NK-92 treated with Interleukin-12 subunit alpha and Interleukin-12 subunit beta, amount 100 ng/mL, for 24 hours (cell line): ENCODE measurements at places on chromosomes 5 and 9.

GRCh38 chr9:31137176-31138160, 1247.0 kb upstream of the ACO1 start:
- DNase-seq: no peak

DNA sequence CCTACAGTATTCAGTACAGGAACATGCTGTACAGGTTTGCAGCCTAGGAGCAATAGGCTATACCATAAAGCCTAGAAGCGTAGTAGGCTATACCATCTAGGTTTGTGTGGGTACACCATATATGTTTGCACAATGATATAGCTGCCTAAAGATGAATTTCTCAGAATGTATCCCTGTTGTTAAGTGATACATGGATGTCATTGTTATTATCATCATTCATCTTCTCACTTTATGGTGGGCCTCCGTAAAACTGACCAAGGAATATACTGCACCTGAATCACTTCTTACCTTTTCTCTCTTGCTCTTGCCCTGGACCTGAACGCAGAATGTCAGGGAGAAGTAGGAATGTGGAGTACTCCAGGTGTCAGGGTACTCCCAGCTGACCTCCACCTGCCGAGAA, 11.8 kb downstream of the IL12B start:
- no peak for DNase-seq

DNA sequence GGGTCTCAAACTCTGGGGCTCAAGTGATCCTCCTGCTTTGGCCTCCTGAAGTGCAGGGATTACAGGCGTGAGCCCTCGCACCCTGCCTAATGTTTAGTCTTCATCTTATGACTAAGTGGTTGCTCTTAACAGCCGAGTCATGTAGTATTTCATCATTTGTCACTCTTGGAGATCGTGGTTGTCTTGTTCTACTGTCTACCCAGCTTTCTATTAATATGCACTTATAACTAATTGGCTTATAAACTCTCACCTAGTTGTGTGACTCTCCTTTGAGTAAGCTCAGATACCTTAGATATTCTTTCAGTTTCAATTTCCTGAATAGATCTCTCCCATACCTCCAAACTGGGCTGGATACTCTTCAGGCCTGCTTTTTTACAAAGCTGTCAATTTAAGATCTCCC, 19.9 kb downstream of the SLC44A1 start:
- DNase-seq: peak; percentile 18

- no peak for DNase-seq
These were observed 43.6 kb downstream of the ERGIC1 start for GRCh38 chr5:172877466-172878260.

DNA sequence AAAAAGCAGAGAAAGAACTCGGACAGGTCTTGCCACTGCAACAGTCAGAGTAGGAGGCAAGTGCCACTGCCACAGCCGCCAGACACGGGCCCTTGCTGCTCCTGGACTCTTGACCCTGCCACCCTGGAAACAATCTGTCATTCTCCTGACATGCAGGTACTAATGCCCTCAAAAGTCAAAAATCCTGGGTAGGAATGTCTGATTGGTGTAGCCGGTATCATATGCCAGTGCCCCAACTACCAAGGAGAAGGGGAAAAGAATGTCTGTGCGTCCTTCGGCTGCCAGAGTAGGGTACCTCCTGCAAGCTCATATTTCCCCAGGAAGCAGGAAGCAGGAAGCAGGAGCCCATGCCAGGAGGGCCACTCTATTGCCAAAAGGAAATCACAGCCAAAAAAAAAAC, 30.5 kb upstream of the F2RL1 start:
- DNase-seq: no peak

GRCh38 chr5:179764056-179764455, 29.7 kb upstream of the LTC4S start:
- no peak for DNase-seq

GRCh38 chr5:137190441-137190840, 308.7 kb downstream of the SPOCK1 start:
- no peak for DNase-seq

- no peak for DNase-seq
These were observed 1888.2 kb downstream of the EFNA5 start for GRCh38 chr5:105782501-105782900.

DNA sequence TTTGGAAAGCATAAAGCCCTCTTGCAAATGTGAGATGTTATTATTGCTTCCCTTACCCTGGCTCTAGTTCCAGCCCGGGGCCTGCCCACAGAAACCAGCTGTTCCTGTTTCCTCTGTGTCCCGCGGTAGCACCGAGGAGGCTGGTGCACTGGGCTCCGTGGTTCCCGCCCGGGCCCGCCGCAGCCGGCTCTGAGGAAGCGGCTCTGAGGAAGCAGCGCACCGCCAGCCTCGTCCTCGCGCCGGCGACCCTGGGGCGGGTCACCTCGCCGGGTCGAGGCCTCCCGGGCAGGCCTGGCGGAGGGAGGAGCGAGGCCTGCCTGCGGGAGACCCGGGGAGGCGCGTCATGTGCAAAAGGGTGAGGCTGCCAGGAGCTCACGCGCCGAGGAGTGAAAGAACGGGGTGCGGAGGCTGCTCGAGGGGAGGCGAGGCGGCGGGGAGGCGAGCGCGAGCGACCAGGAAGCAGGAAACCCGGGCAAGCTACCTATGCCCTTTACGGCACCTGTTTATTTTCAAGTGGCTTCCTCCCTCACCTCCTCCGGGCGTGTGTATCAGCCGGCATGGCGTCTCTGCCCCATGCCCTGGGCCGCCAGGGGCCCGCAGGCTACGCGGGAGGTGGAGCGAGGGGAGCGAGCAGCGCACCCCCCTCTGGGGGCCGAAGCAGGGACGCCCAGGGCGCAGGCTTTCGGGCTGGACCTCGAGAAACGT, 61.3 kb upstream of the MEGF10 start:
- DNase-seq: no peak

DNA sequence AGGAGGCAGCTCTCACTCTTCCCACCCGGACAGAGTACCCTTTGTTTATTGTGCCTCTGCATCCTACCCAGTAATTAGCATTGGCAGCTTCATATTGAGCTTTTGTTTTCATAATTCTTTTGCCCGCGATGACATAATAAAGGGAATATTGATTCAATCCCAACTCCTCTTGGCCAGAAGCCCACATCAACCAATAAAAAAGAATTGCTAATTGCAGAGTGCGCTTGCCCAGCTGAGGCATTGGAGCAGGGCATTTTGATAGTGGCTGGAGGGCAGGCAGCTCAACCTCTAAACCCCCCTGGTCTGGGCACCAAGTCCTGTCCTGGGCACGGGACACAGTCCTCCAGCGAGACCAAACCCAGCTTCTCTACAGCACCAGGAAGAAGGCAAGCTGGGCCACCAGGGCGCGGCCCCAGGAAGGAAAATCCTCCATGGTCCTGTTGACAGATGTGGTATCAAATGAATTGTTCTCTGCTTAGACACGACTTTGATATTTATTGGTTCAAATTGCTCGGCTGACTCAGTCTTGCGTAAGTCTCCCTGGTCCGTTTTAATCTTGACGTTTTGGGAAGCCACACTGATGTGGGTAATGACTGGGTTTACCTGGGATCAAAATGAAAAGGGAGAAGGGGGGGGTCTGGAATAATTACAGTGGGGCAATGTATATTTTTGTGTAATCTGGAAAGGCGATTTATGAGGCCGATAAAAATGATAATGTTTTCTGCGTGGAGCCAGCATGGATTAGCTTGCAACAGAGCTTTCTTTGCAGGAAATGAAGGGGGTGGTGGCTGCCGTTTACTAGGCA, 220.7 kb upstream of the MSX2 start:
- no peak for DNase-seq

GRCh38 chr5:149474198-149474597, 77.0 kb downstream of the CSNK1A1 start:
- no peak for DNase-seq

- no peak for DNase-seq
These were observed 63.4 kb downstream of the DIRAS2 start for GRCh38 chr9:90579181-90579580.

DNA sequence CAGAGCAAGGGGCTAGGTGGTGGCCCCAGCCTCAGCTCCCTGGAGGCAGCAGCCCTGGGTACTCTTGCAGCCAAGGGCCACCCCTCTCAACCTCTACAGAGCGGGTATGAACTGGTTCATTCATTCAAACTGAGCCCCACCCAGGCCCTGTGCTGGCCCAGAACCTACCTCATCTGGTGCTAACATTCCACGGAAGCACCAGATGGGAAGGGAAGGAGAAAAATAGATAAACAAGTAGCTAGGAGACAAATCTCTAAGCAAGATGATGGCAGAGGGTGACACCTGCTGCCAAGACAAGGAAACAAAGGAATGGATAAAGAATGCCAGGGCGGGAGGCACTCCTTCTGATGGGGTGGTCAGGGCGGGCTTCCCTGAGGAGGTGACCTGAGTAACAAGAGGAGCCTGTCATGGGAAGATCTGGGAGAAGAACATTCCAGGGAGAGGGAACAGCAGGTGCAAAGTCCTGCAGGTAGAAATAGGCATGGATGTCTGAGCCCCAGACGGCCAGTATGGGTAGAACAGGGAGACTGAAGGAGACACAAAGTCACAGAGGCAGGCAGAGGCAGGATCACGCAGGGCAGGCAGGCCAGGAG, 6.1 kb downstream of the ST6GALNAC4 start:
- no peak for DNase-seq

DNA sequence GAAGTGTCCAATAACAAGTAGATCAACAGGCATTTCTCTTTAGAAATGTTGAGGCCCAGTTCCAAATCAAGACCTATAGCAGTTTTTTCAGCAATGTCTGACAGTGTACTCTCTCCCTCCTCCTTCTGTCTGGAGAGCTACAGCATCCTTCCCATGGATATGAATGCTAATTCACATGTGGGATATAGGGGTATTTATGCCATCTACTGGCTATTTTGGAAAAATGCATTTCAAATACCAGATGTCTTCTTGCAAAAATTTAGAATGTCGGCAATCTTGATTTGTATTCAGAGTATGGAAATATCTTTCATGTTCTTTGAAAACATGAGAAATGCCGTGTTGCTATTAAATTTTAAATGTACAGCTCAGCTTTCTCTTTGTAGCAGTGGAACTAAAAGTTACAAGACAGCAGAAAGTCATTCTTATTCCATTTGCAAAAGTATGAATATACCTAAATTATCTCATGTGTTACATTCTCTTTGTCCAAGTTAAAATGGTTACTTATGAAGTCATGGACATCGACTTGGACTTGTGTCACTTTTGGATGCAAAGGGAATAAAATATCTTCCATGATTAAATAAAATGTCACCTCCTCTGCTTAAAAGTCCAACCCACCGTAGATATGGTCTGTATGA, 647.8 kb downstream of the TAF11L14 start:
- no peak for DNase-seq

- no peak for DNase-seq
These were observed 1.4 kb upstream of the LMX1B start for GRCh38 chr9:126612326-126612812.

DNA sequence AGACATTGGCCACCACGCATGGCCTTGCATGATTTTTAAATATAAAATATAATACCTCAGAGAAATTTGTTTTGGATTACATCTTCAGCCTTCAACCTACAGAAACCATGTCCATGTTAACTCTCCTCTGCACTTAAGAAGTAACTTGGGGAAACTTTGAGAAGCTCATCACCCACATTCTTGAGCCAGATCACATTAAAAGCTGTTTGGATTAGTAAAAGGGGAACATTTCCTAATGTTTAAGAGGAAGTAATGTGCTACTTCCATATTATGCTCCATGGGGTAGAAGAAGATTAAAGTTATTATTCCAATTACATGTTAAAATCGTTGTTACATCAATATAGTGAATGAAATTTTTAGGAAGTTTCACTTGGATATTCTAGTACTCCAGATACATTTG, 10.4 kb upstream of the CEP120 start:
- no peak for DNase-seq

GRCh38 chr9:81191222-81191621, 498.1 kb downstream of the TLE1 start:
- no peak for DNase-seq

- no peak for DNase-seq
These were observed 600.8 kb upstream of the DAB2 start for GRCh38 chr5:40025586-40025985.

GRCh38 chr5:52523701-52524100, 264.0 kb upstream of the ITGA1 start:
- no peak for DNase-seq

DNA sequence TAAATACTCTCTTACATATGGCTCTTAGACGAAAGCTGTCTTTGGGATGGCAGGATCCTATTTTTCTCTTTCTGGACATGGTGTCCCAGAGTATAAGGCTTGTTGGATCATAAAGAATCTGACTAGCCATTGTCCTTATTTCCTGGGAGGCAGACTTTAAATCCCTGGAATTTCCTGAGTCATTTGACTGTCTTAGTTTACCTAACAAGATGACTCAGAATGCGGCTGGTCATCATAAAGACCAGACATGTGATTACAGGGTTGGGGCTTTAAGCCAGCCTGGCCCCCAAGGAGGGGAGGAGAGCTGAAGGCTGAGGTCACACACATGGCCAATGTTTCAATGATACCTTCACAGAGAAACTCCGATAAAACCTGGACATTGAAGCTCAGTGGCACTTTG, 37.2 kb downstream of the FAM240B start:
- no peak for DNase-seq

DNA sequence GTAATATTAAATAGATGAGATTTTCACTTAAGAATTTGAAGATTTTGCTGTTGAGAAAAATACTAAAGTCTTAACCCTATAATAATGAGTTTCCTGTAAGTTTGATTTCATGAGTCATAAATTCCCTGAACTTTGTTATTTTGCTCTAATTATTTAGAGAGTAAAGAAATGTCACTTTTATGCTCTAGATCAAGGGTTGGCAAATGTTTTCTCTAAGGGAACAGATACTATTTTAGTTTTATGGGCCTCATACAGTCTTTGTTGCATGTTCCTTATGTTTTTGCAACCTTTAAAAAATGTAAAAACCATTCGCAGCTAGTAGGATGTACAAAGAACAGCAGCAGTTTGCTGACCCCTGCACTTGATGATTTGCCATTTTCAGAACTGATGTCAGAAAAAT, 480 bp upstream of the TXNDC8 start:
- DNase-seq: no peak

- DNase-seq: no peak
These were observed 29.6 kb downstream of the RGS3 start for GRCh38 chr9:113493203-113493520.

DNA sequence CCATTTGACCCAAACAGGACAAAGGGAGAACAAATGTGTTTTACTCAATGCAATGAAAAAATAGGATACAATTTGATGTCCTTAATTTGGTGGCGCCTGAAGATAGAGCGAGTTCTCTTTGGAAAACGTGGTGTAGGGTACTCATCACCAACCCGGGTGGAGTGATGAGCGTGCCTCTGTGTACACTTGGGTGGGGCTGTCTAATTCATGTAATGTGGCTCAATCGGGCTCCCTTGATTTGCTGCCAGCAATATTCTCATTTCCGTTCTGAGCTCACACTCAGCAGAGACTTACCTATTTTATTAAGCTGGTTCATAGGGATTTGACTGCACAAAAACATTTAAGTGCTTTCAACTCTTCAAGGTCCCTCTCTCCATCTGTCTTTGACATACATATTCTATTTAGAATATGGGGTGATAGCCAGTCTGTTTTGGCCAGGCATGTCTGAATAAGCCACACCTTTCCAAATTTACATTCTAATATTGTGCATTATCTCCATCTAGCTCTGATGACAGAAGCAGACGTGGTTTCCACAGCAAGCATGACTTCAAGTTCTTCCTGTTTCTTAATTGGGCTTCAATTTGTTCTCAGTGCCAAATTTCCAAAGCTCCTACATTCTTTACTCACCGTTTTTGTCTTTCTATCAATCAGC, 162.5 kb downstream of the IRX2 start:
- DNase-seq: no peak
